Right hindlimb (tissue), 1 donor: ENCODE measurements at places on chromosomes 16 and 17.

DNA sequence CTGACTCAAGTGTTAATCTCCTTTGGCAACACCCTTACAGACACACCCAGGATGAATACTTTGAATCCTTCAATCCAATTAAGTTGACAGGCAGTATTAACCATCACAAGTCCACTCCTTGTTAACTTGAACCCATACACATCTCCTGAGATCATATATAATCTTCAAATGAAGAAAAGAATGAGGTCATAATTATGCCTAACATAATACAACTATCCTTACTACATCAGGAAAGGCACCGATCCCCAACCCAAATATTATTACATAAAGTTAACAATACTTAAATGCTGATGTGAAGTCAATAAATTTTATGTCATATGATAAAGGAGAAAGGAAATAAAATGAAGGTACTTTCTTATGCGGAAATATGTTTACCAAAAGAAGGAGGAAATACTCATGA, 649.9 kb downstream of the KCNJ2 start:
- no peak for DNase-seq

GRCh38 chr16:3971261-3971660, 90.7 kb upstream of the CREBBP start:
- DNase-seq, result no peak

- DNase-seq, result no peak
Measured at GRCh38 chr17:70317421-70317820, 148.1 kb downstream of the KCNJ2 start.

GRCh38 chr17:76446449-76447231, 6.3 kb downstream of the UBE2O start:
- DNase-seq, result no peak
